ENCODE measurements at places on chromosomes 6 and 20.

GRCh38 chr20:44807051-44807683 lies 3.2 kb downstream of the RIMS4 start:
- DNase-seq, result no peak

DNA sequence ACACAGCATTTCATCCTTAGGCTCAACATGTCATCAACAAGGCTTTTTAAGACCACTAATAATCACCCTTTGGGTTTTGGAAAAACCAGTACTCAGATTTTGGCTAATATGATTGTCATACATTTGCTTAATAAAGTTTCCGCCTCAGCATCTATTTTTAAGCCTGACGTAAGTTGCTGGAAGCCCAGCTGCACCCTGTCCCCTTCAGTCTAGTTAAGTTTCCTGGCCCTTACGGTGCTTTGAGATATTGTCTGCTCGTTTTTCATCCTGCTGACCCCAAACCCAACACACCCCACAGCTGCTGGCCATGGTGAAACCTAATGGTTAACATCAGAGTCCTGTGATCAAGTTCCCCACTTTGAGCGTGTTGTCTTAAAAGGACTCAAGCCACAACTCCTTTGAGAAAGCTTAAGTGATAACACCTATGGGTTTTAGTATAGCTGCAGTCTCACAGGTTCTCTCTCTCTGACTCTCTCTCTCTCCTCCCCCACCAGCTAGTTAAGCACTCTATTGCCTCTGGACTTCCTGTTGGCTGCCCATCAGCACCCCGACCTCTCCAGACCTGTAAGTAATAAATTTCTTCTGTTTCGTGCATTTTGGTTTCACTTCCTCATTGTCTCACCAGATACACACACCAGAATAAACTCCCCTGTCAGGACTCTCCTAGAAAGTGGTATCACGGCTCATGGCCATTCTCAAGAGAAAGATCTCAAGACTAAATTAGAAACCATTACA lies 802.0 kb downstream of the C6orf118 start:
- no peak for DNase-seq

DNA sequence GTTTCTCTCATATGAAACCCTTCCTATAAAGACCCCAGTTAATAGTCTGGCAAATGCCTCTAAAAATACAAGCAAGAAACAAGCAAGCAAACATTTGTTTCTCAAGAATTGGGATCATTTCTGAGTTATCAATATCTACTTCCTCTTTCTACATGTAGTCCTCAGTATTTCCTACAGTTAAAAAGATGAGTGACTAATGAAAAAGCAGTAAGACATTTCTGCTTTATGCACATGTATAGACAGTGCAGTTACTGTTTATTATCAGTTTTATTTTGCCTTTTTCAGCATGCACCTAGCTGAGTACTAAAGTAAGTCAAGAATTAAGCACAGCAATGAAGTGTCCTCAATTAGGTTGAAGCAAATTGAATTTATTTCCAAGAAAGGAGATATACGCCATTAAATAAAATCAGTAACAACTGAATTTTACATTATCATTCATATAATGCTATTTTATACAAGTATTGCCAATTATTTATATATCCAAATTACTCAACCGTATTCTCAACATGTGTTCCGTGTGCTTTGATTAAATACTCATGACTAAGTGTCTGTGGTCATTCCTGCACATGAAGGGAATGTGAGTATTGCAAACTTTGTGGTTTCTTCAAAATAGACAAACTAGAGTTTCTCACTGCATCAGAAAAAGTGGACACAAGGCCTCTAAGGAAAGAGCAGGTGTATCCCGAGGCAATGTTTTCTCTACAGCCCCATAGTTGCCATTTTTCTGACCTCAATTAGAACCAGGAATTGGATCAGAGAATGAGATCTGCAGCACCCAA lies 159.3 kb upstream of the MARCKS start:
- no peak for DNase-seq

DNA sequence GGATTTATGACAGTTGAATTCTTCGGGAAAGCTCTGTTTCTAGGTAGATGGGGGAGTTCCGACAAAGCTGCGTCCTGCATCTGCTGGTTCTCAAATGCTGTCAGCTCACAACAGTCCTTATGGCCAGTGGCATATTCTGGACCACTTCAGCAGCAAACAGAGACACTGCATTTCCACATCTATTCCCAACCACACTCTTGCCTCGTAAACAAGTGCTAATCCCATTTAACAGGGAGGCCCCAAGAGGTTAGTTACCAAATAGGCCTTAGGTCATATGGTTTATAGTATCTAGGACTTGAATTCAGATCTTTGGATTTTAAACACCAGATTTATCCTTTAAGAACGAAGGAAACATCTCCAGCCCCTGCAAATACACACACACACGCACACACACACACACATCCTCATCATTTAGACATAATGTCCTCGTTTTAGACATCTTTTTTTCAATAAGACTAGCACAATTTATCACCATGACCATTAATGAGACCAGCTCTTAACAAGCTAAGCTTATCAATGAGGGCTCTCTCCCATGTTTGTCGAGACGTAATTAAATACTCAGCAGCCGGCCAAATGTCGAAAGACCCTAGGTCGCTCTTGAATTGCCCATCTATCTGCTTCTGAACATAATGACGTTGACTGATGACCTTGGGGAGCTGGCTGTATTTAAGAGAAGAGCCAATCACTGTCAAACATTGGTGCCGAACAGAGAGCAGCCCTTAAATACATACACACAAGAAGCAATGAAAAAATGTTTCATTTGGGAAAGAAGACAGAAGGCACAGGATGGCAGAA lies 84.5 kb downstream of the PSMG4 start:
- no peak for DNase-seq

GRCh38 chr6:109370336-109370735 lies 11.9 kb downstream of the CD164 start:
- no peak for DNase-seq
